GM23248 (cell line): ENCODE measurements at places on chromosomes 5 and 9. TPM values are rescaled to one million over a fixed set of nuclear protein-coding genes. Genes with fewer than 3 reads are reported as not detected.

DNA sequence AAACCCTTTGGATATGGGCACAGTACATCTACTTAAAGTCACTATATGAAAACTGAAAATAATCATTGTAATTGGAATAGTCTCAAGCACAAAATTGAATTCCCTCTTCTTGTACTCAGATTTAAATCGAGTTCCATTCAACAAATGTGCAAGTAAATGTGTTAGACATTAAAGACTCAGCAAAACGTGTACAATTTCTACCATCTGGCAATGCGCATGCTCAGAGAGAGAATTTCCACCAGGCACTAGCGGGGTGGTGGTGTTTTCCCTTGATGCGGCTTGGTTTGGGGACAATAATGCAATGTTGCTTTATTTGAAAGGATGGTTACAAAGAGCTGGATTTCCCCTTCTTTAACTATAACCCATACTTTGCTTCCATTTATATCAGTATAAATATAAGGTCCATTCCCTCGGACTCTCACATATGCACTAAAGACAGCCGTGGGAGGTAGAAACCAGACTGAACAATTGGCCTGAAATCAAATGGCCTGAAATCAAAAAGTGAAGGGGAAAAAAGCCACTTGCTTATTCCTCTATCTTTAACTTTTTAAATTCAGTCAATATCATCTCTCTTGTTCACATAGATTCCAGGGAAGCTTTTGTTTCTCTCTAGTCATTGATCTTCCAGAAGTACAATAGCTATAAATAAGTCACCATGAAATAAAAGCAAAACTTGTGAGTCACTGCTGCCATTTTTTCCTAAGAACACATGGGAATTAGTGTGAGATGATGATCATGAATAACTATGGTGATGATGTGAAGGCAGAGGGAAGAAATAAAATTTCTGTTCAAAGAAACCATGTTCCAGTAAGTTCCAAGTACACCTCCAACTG, 59.2 kb downstream of the ADAMTS12 start:
- H3K36me3 ChIP-seq, result no peaks in the 10 kb centered on the region
- DNase-seq, result peak; percentile 63
- peak overlapping the region; percentile 32 for H3K27ac ChIP-seq
- H3K27me3 ChIP-seq, result no peaks in the 10 kb centered on the region

DNA sequence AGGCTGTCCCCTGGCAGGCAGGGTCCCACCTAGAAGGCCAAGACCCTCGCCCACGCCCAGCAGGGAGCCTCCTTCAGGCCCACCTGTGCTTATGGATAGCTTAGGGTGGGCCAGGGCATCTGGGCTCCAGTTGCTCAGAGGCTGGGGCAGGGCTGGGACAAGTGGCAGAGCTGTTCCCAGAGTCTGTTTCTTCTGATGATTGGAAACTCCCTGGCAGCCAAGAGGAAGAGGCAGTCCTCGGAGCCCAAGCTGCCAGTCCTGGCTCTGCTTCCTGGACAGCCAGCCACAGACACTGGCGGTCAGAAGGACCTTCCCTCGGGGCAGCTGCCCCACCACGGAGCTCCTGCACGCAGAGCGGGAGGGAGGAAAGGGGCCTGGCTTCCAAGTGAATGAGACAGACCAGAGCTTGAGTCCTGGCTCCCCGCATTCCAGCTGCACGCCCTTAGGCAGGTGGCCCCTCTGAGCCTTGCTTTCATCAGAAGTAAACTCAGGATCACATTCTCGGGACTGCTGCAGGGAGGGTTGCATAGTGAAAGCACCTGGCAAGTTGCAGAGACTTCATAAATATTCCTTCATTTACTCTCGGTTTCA, 37.9 kb upstream of the GABRP start:
- H3K4me1 ChIP-seq, result no peaks in the 10 kb centered on the region; the same call in 1 of the 2 replicates
- no peak overlapping the region for H3K4me3 ChIP-seq
- H3K27me3 ChIP-seq, result peaks cover 13% of the 10 kb centered on the region; the same call in 1 of the 2 replicates
- peak; percentile 38 for DNase-seq
- no peaks in the 10 kb centered on the region for H3K36me3 ChIP-seq

- no peak overlapping the region for H3K27ac ChIP-seq
- no peak for DNase-seq
- H3K4me1 ChIP-seq, result peaks cover 30% of the 10 kb centered on the region
- H3K36me3 ChIP-seq, result no peaks in the 10 kb centered on the region
These were observed 115.6 kb downstream of the ADAMTS12 start for GRCh38 chr5:33776151-33776660.

GRCh38 chr5:109740966-109741365, 51.2 kb downstream of the MAN2A1 start:
- H3K27ac ChIP-seq, result 0 out of 2 replicates have a peak overlapping the region, but pooled peaks have one; percentile 4
- H3K27me3 ChIP-seq, result no peaks in the 10 kb centered on the region
- H3K4me1 ChIP-seq, result peaks cover 53% of the 10 kb centered on the region
- peak; percentile 43 for DNase-seq

- no peaks in the 10 kb centered on the region for H3K4me1 ChIP-seq
- H3K36me3 ChIP-seq, result no peaks in the 10 kb centered on the region
- H3K27me3 ChIP-seq, result peaks cover 71% of the 10 kb centered on the region
- H3K4me3 ChIP-seq, result no peak overlapping the region
These were observed 54.7 kb upstream of the NEURL1B start for GRCh38 chr5:172586125-172587060.

DNA sequence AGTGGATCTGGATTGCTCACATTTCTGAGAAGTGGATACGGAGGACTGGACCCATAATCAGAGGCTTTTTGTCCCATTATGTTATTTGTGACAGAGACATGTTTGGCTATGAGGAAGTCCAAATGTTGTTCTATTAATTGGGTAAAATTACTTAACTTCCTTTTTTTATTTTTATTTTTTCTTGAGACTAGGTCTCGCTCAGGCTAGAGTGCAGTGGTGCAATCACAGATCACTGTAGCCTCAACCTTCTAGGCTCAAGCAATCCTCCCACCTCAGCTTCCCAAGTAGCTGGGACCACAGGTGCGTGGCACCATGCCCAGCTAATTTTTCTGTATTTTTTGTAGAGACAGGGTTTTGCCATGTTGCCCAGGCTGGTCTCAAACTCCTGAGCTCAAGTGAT, 11.9 kb upstream of the PGGT1B start:
- H3K27me3 ChIP-seq, result no peaks in the 10 kb centered on the region
- no peaks in the 10 kb centered on the region; the same call in 1 of the 2 replicates for H3K36me3 ChIP-seq

GRCh38 chr9:68462105-68462775, 78.4 kb downstream of the TMEM252 start:
- no peaks in the 10 kb centered on the region for H3K36me3 ChIP-seq
- H3K27ac ChIP-seq, result no peak overlapping the region
- no peaks in the 10 kb centered on the region for H3K4me1 ChIP-seq
- DNase-seq, result no peak

DNA sequence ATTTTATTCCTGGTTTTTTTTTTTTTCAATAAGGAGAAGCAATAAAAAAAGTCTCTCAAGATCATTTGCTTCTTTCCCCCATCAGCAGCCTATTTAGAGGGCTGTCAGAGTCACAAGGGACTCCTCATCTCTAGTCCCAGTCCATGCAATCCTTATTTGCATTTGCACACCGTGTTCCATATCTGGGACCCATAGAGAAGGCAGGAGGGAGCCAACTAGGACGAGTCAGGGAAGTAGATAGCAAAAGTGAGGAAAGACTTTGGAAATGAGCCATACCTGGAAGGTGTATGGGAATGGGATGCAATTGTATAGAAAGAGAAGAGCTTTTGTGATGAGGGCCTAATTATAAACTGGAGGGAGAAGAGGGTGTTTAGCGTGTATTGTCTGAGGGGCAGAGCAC, 160.0 kb downstream of the PIK3R1 start:
- no peaks in the 10 kb centered on the region for H3K27me3 ChIP-seq
- no peaks in the 10 kb centered on the region for H3K36me3 ChIP-seq
- DNase-seq, result no peak
- H3K4me1 ChIP-seq, result peaks cover 14% of the 10 kb centered on the region
- H3K4me3 ChIP-seq, result no peak overlapping the region

GRCh38 chr5:164680216-164680615, 1174.8 kb downstream of the MAT2B start:
- H3K27me3 ChIP-seq, result no peaks in the 10 kb centered on the region
- H3K27ac ChIP-seq, result no peak overlapping the region
- no peak overlapping the region for H3K4me3 ChIP-seq

DNA sequence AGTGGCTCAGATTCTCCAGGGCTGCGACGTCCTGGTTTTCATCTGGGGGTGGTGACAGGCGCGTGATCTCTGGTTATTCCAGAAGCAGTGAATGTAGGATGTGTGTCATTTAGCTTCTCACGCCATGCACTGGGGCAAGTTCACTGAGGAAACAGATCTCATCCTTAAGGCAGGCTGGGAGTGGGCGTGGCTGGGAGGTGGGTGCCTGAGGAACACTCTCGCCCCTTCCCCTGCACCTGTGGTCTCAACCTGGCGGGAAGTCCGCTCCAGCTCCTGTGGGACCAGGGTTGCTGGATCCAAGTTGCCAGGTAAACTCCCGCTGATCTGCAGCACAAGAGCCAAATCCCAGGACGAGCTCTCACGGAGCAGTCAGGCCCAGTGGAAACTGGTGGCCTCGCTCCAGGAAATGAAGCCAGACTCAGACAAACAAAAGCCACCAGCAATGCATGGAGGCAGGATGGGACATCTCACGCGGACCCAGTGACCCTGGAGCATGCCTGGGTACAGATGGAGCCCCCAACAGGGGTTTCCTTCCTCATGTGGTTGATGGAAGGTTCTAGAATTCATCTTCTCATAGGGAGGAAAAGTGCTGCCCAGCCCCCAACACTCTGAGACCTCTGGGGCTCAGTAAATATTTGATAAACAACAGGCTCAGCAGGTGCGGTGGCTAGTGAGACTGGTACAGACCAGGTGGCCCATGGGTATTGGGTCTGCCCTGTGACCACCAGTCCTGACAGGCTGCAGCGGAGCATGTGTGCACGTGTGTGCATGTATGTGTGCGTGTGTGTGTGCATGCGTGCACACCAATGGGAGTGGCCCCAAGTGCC, 16.3 kb upstream of the SLC12A7 start:
- no peaks in the 10 kb centered on the region for H3K4me1 ChIP-seq
- H3K4me3 ChIP-seq, result no peak overlapping the region
- H3K36me3 ChIP-seq, result no peaks in the 10 kb centered on the region

GRCh38 chr9:73680831-73681230, 529.2 kb downstream of the ANXA1 start:
- H3K36me3 ChIP-seq, result no peaks in the 10 kb centered on the region
- no peaks in the 10 kb centered on the region for H3K27me3 ChIP-seq
- H3K27ac ChIP-seq, result no peak overlapping the region

- no peaks in the 10 kb centered on the region for H3K4me1 ChIP-seq
- H3K27me3 ChIP-seq, result 0 out of 2 replicates have a peak, but pooled peaks cover 4% of the 10 kb centered on the region
- no peak overlapping the region for H3K27ac ChIP-seq
- no peak for DNase-seq
- H3K36me3 ChIP-seq, result no peaks in the 10 kb centered on the region
These were observed 166.2 kb downstream of the DEPDC1B start for GRCh38 chr5:60533789-60534188.

DNA sequence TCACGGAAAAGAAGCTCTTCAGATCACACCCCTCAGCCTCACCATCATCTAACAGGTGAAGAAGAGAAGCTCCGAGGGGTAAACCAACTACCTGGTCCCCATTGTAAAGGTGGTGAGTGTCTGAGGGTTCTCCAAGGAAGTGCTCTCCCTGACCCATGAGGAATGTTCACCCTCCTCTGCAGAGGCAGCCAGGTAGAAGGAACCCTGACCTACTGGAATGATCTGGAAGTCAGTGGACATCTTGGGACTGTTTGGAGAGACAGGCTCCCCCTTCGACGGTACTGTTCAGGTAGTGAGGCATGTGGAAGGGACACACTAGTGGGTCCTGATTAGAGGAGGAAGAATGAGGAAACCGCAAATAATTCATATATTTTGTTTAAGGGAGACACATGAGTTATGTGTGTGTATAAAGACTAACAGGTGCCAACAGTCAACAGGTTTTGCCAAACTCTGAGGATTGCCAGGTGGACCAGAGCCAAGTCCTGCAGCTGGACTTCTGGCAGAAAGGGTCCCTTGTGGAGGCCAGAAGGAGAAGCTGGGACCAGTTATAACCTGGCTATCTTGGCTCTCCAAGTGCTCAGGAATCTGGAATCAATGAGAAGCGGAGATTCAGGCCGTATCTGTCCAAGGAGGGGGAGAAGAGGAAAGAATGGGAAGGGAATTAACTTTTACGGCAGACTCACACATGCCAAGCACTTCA, 3.0 kb upstream of the ZBTB34 start:
- DNase-seq, result no peak
- no peaks in the 10 kb centered on the region for H3K36me3 ChIP-seq
- no peak overlapping the region for H3K27ac ChIP-seq

- no peaks in the 10 kb centered on the region for H3K36me3 ChIP-seq
- no peak overlapping the region for H3K4me3 ChIP-seq
- DNase-seq, result no peak
- H3K27me3 ChIP-seq, result no peaks in the 10 kb centered on the region
These were observed 35.7 kb upstream of the TMEM161B start for GRCh38 chr5:88304356-88304755.

- H3K36me3 ChIP-seq, result 0 out of 2 replicates have a peak, but pooled peaks cover 3% of the 10 kb centered on the region
- H3K4me1 ChIP-seq, result no peaks in the 10 kb centered on the region
- no peaks in the 10 kb centered on the region for H3K27me3 ChIP-seq
- H3K27ac ChIP-seq, result no peak overlapping the region
- no peak for DNase-seq
- no peak overlapping the region for H3K4me3 ChIP-seq
These were observed 21.5 kb downstream of the INIP start for GRCh38 chr9:112696461-112696860.

- no peaks in the 10 kb centered on the region for H3K36me3 ChIP-seq
- no peaks in the 10 kb centered on the region for H3K4me1 ChIP-seq
- no peak overlapping the region for H3K27ac ChIP-seq
- peak; percentile 52 for DNase-seq
These were observed 19.3 kb upstream of the RAPGEF1 start for GRCh38 chr9:131759017-131759647.

- DNase-seq, result no peak
- no peak overlapping the region for H3K4me3 ChIP-seq
- H3K4me1 ChIP-seq, result peaks cover 15% of the 10 kb centered on the region
- no peak overlapping the region for H3K27ac ChIP-seq
- no peaks in the 10 kb centered on the region for H3K36me3 ChIP-seq
These were observed 125.8 kb upstream of the SLC12A2 start for GRCh38 chr5:127957701-127958239.

DNA sequence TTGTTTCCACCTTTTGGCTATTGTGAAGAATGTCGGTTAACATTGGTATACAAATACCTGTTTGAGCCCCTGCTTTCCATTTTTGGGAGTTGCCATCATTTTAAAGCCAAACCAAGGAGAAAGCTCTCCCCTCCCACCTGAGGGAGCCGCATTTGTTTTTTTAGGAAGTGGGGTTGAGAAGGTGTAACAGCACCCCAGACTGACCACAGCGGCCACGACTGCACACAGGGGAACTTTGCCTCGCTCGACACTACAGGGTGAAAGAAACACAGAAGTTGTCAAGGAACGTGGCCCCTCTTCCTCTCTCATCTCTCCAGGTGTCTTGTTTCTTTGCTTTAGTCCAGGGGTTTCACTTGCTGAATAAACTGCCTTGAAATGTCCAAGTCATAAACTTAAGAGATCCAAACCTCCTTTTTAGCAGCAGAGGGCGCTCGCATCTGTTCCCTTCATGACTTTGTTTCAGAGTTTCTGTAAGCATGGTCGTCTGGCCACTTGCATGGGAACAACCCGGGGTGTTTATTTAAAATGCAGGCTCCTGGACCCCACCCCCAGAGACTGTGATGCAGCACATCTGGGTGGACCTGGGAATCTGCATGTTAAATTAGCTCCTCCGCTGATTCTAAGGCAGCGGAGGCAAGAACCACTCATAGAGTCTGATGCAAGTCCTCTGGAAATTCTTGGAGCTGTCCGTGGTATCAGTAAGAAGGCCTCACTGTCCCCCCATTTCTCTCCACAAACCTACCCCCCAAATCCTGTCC, 2.1 kb upstream of the TTLL11 start:
- H3K4me3 ChIP-seq, result no peak overlapping the region
- no peaks in the 10 kb centered on the region for H3K27me3 ChIP-seq
- H3K4me1 ChIP-seq, result peaks cover 9% of the 10 kb centered on the region
- peak; percentile 79 for DNase-seq
- no peaks in the 10 kb centered on the region for H3K36me3 ChIP-seq

UGCG gene
- 148 and 172 TPM in 2 replicates for total RNA-seq

PCDHGC3 gene
- total RNA-seq, result 44.6 and 53.1 TPM in 2 replicates

RNF183 gene
- not detected in 2 replicates for total RNA-seq

LMNB1 gene
- total RNA-seq, result 27.3 and 44.1 TPM in 2 replicates

RAD17 gene
- 15.8 and 27.8 TPM in 2 replicates for total RNA-seq

PTGES gene
- 8.3 and 12.6 TPM in 2 replicates for total RNA-seq
